ENCODE measurements at places on chromosomes 7 and 10.

DNA sequence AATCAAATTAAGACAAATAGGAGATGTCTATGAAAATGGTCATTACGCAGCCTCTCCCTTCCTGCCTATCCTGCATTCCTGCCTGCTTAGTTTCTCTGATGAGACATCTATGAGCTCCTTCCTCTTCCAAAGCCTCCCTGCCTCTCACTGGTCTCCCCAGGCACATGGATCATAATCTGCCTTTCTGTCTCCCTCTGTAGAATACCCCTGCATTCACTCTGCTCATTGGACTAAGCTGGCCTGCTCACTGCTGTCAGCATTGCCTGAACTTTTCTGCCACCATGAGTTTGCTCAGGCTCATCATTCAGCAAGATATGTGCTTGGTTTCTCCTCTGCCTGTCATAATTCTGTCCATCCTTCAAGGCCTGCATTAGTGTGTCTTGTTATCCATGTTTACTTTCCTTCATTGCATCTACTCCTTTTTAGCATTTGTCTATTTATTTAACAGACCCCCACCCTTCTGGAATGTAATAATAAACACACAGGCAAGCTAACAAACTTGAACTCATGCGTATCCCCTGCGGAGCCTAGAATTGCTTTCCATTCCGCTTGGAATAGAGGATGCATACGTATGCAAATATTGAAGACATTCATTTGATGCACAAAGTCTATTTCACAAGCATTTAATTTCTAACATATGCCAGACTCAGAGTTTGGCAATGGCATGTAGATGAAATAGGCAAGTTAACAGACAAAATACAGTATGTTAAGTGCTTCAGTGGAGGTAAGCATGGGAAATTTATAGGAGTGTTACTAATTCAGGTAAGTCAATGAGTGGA is 88.3 kb downstream of the PTPRZ1 start:
- no peak for DNase-seq

- DNase-seq = no peak
These were observed 327.0 kb downstream of the RNLS start for GRCh38 chr10:88256013-88256680.

DNA sequence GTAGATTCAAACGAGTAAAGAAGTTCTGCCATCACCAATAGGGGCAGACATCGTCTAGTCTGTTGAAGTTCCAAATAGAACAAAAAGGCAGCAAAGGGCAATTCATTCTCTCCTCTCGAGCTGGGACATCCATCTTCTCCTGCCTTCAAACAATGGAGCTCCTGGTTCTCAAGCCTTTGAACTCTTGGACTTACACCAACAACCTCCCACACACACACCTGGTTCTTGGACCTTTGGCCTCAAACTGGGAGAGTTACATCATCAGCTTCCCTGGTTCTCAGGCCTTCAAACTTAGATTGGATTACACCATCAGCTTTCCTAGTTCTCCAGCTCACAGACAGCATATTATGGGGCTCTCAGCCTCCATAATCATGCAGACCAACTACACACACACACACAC is 9.8 kb upstream of the GIMAP5 start:
- DNase-seq = no peak

DNA sequence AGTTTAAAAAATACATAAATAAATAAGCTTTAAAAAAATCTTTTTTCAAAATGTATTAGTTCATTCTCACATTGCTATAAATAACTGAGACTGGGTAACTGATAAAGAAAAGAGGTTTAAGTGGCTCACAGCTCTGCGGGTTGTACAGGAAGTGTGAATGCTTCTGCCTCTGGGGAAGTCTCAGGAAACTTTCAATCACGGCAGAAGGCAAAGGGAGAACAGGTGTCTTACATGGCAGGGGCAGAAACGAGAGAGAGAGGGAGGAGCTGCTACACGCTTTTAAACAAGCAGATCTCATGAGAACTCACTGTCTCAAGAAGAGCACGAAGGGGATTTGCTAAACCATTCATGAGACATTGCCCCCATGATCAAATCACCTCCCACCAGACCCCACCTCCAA is 114.6 kb downstream of the DNAJC1 start:
- peak; percentile 13 for DNase-seq

DNA sequence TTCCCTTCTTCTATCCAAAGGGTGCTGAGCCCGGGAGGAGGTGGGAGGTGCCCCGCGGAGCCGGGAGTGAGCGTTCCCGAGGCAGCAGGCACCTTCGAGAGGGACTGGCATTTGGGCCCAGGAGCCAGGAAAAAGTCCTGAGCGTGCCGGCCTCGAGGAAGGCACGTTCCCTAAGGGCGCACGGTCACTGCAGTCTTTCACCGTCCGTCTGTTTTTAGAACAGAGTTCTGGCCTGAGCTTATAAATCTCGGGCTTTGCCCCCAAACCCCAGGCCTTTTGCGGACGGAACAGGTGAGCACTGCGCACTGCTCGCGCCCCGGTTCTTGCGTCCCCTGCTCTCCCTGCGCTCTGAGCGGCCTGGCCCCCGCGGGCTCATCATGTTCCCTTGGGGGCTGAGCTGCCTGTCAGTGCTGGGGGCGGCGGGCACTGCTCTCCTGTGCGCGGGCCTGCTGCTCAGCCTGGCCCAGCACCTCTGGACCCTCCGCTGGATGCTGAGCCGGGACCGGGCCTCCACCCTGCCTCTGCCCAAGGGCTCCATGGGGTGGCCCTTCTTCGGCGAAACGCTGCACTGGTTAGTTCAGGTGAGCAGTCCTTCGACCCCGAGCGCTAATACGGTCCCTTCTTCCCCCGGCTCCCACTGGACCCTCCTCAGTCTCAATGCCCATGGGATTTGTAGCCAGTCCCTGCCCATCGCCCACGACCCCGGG is 442 bp downstream of the CYP26C1 start:
- no peak for DNase-seq

GRCh38 chr10:84676536-84676935 is 348.1 kb downstream of the CCSER2 start:
- no peak for DNase-seq

- no peak for DNase-seq
These were observed 19.9 kb upstream of the ZNF138 start for GRCh38 chr7:64774204-64774842.

DNA sequence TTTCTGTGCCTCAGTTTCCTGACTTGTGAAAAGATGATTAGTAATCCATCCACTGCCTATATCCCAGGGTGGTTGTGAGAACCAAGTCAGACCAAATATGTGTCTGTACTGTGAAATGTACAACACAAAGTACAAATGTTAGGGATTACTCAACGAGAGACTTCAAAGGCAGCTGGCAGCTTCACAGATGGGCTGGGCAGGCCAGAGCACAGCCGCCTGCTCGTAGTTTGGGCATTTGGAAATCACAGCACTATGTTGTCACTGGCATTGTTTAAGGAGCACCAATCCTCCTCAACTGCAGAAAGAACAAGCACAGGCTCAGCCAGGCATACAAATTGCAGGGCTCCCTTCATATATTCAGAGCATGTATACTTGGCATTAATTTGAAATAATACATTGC is 64.5 kb upstream of the C10orf90 start:
- DNase-seq = no peak

DNA sequence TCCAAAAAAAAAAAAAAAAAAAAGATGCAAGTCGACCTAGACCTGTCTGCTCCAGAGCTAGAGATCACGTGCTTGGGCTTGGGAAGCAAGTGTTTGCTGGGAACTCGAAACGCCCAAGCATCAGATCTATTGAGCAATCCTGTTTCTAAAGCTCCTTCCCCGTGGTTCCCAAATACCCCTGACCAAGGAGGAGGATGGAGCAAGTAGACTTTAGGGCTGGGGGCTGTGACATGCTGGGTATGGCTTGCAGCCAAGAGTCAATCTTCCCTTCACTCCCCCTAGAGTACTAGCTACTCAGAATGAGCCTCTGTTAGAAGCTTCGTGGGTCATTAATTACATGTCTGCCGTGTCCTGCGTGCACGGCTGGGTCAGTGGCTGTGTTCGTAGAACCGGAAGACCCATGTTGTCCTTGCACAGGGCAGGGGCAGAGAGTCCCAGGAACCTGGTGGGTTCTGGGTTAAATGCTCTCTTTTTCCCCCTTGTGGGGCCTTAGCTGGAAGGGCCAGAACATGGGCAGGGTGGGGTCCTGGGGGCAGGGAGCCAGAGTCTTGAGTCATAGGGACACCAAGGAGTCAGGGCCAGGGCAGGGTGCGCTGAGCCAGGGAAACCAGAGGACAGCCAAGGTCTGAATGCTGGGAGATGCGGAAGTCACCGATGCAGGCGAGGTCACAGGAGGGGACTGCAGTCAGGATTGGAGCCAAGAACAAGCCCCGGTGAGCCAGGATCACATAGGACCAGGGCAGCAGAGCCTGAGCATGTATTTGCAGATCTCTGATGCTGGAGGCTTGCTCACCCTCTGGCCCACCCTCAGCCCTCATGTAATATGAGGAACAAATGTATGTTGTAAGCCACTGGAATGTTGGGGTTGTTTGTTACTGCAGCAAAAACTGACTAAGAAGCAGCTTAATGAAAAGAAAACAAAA is 34.6 kb upstream of the TPST1 start:
- DNase-seq = no peak

GRCh38 chr10:132615341-132616169 is 78.0 kb downstream of the INPP5A start:
- no peak for DNase-seq

- no peak for DNase-seq
These were observed 57.9 kb downstream of the DNAJB9 start for GRCh38 chr7:108627476-108628051.

DNA sequence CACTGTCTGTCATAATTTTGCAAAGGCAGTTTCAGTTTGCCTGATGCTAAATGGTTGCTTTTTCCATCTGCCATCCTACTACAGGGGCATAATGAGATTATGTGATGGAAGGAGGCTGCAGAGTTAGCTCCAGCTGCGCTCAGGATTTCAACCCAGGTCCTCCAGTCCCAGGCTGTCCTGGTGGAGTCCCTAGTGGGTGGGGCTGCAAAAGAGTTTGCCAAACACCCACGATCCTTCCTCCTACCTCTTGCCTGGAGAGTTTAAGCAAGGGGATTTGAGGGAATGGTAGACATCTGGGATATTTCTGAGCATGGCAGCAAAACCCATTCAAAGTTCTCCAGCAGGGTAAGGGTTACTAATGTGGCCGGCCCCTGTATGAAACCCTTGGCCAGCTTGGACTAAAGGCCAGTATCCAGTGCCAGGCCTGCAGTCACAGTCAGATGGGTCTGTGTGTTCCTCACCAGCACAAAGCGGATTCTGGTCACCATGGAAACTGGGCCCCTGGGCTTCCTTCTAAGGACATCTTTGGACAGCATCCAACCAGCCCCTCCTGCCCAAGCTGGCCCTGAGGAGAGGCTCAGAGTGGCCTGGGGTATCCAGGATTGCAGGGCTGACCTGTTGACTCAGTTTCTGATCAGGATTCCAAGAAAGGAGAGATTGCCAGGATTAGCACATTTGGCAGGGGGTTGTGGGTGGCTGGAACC is 42.7 kb upstream of the CHST3 start:
- DNase-seq = no peak

GRCh38 chr10:422675-423074 is 266.8 kb downstream of the DIP2C start:
- DNase-seq = no peak

DNA sequence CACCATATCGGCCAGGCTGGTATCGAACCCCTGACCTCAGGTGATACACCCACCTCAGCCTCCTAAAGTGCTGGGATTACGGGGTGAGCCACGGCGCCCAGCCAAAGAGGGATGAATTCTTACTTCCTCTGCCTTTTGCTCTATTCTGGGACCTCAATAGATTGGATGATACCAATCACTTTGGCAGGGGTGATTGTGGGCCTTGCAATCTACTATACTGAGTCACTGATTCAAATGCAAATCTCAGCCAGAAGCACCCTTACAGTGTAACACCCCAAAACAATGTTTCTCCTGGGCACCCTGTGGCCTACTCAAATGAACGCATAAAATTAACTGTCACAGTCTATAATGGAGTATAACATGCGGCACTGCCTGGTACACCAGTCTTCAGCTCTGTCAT is 596.7 kb upstream of the LRRTM3 start:
- DNase-seq = no peak

DNA sequence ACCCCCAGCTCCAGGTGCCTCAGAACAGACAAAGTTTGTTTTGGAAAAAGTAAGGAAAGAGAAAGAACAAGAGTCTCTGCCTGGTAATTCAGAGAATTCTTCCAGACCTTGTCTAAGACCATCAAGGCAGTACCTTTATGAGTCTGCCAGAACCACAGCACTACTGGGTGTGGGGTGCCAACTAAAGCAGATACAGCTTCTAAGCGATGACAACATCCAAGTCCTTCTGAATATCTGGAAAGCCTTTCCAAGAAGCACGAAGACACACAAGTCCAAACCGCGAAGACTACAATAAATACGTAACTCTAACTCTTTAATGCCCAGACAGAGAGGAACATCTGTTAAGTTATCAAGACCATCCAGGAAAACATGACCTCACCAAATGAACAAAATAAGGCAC is 94.3 kb downstream of the SIRT1 start:
- no peak for DNase-seq

GRCh38 chr10:91705948-91706670 is 73.2 kb upstream of the PPP1R3C start:
- no peak for DNase-seq

GRCh38 chr10:70981171-70981836 is 92.9 kb upstream of the PCBD1 start:
- DNase-seq = no peak

- DNase-seq = no peak
These were observed 202.7 kb downstream of the HDAC9 start for GRCh38 chr7:18698258-18698734.

GRCh38 chr10:5556576-5556975 is 31.8 kb downstream of the CALML3 start:
- no peak for DNase-seq

- no peak for DNase-seq
These were observed 18.9 kb upstream of the NRBF2 start for GRCh38 chr10:63114031-63114814.

DNA sequence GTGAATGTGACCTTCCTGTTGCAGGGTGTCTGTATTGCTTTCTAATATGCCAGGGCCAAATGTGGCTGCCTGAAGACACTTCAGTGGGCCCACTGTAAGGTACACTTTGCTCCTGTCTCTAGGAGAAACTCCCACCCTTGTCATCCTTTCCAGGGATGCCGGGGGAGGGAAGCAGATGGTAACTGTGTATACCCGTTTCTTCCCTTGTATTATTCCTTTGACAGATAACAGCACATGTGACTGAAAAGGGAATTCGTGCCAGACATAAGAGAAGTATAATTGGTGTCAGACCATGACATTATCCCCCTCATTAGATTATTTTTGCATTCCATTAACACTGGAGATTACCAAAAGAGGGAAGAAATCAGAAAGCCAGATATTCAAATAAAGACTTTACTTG is 317.7 kb downstream of the CAMK1D start:
- no peak for DNase-seq

- DNase-seq = no peak
These were observed 6.0 kb upstream of the ZRANB1 start for GRCh38 chr10:124935946-124936345.

DNA sequence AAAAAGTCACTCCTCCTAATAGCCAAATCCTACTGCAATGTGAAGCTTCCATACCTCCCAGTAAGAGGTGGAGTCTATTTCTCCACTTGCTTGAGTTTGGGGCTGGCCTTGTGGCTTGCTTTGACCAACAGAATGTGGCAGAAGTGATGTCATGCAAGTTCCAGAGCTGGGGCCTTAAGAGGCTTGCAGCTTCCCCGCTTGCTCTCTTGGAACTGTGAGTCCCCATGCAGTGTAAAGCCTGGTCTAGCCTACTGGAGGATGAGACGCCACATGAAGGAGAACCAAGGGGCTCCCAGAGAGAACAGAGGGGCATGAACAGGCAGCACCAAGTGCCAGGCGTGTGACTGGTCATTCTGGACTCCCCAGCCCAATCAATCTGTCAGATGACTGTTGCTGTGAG is 58.6 kb upstream of the OPALIN start:
- no peak for DNase-seq

GRCh38 chr10:46014683-46015405 is 15.6 kb downstream of the NCOA4 start:
- no peak for DNase-seq

- no peak for DNase-seq
These were observed 95.8 kb upstream of the STRIP2 start for GRCh38 chr7:129338450-129338849.

All from CD4-positive, alpha-beta T cell treated with Interleukin-10 for 1 hour (primary cell).